ENCODE measurements at places on chromosomes 1 and 21.
A peak's percentile ranks its signal among the peaks of the same experiment; 100 is the strongest.

GRCh38 chr21:44929242-44929798 is 8.6 kb upstream of the ITGB2 start:
- no peak for DNase-seq

GRCh38 chr1:21590126-21590880 is 78.9 kb downstream of the RAP1GAP start:
- DNase-seq, result no peak

DNA sequence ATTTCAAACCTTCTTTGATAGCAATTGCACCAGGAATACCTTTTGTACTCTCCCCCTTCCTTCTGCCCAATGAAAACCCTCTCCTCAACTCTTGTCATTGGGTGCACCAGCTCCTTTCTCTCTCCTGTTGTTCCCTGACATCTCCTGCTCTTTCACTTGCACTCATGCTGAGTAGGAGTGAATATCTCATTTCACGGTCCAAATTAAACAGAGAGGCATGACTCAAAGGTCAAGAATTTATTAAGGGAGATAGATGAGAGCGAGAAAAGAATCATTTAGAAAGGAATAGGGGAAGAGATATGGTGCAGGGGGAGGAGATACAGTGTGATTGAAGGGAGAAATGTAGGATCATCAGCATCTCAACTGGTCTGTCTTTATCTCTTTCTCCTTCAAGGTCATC is 22.1 kb downstream of the AIM2 start:
- DNase-seq, result no peak

GRCh38 chr1:155871390-155871789 is 12.0 kb downstream of the SYT11 start:
- DNase-seq, result no peak

DNA sequence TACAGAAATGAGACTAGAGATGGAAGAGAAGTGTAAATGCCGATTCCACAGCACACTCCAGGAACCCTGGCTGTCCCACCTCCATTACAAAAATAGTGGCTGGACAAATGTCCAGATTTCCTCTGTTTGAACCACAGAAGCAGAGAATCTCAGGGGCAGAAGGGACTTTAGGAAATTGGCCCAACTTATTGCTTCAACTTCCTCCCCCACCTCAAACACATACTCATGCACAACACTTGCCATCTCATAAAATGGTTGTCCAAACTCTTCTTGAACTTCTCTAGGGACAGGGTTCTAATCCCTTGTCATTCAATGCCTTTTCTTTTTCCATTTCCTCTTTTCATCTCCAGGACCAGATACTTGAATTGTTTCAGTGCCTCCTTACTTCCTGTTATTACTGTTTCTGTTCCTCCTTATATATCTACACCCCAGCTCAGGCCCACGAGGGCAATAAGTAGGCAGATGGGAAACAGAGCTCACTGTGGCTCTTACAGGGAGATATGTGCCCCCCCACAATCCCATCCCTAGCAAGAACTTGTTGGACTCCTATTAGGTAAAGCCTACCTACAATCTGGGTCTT is 8.5 kb upstream of the B4GALT3 start:
- DNase-seq, result no peak

DNA sequence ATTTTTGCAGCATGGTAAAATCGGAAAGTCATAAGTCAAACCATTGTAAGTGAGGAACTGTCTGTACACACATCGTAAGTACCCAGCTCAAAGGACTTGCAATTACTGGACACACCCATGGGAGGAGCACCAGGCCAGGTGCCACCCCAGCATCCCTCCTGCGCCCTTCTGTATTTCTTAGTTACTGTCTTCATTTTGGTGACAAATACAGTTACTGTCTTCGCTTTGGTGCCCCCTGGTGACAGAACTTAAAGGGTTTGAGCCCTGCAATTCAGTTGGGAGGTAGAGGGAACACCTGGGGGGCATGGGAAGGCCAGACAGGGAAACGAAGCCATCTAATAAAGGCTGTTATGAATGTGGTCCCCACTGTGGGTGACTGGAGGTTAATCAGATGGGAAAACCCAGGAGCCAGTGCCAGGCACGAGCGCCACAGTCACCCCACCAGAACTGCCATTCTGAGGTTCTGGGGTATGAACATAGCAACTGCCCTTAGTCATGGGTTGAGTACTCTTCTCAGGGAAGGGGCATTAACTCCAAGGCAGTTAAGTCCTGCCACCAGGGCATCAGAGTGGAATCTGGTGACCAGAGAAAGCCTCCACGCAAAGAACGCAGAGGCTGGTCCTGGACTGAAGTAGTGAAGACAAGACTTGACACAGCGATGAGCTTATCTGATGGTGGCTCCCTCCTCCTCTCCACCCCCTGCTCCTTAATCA is 612.9 kb downstream of the PTPRU start:
- DNase-seq, result peak; percentile 15

DNA sequence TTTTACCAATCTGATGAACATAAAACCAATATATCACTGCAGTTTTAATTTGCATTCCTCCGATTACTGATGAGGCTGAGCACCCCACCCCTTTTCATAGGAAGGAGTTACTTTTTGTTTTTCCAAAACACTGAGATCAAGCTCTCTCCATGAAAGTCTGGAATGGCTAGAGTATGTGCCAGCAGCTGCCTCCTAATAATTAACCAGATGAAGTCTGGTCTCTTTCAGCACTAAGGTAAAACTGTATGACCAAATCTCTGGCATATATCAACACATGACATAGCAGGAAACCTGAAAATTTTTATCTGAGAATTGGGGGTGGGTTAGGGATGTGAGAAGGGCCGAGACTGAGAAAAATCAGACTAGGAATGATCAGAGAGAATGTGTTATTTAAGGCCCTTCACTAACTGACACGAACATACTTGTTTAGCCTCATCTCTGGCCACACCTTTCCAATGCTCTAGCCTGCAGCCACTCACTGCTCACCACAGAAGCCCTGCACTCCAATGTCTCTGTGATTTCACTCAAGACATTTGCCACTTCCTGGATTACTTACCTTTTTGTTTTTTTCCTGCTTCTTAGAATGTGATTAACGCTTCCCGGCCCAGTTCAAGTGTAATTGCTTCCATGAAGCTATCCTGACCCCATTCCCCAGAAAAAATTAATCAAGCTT is 34.7 kb downstream of the WASF2 start:
- no peak for DNase-seq

- no peak for DNase-seq
Observed at GRCh38 chr1:173779936-173780335, 44.5 kb upstream of the DARS2 start.

GRCh38 chr1:69252696-69253095 is 315.0 kb upstream of the LRRC7 start:
- no peak for DNase-seq

- no peak for DNase-seq
Observed at GRCh38 chr1:18322368-18323032, 158.2 kb upstream of the KLHDC7A start.

DNA sequence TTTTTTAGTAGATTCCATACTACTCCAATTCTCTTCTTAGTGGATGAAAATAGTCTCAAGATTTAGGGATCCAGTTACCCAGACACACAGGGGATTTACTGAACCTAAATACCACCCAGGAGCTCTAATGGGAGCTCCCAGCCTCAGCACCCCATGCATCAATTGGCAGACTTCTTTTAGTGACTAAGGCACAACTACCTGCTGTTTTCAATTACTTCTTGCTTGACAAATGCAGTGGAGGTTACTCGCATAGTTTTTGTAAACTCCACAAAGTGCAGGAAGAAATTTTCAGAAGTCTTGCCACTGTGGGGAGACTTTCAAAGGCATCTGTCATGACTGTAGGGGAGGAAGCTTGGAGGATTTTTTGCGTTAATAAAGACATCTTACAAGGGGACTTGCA is 35.5 kb upstream of the MAP10 start:
- no peak for DNase-seq

- DNase-seq, result no peak
Observed at GRCh38 chr21:29667651-29668050, 272.1 kb downstream of the GRIK1 start.

Data from GM04504 (cell line).